ENCODE measurements at places on chromosomes 6 and 20.
A peak's percentile ranks its signal among the peaks of the same experiment; 100 is the strongest.

- DNase-seq, result no peak
Measured at GRCh38 chr6:168606722-168607121, 165.7 kb downstream of the SMOC2 start.

- DNase-seq, result no peak
Measured at GRCh38 chr6:146859795-146860495, 261.2 kb downstream of the ADGB start.

- no peak for DNase-seq
Measured at GRCh38 chr6:132236744-132237143, 164.5 kb downstream of the MOXD1 start.

- DNase-seq, result peak; percentile 3
Measured at GRCh38 chr6:151098166-151098565, 141.6 kb upstream of the AKAP12 start.

DNA sequence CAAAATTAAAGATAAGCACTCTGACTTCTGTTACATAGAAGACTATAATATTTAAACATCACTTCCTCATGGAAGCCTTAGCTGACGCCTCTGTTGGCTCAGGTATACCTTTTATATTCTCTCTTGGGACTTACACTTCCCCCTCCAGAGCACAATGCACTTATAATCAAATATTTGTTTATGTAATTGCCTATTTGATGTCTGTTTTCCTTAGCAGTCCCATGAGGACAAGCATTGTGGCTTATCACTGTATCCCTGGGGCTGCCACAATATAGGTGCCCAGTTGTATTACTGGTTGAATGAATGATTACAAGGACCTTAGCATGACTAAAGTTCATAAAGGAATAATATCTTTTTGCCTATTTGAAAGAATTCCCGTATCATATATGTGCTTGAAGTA lies 186.7 kb upstream of the VGLL2 start:
- no peak for DNase-seq

DNA sequence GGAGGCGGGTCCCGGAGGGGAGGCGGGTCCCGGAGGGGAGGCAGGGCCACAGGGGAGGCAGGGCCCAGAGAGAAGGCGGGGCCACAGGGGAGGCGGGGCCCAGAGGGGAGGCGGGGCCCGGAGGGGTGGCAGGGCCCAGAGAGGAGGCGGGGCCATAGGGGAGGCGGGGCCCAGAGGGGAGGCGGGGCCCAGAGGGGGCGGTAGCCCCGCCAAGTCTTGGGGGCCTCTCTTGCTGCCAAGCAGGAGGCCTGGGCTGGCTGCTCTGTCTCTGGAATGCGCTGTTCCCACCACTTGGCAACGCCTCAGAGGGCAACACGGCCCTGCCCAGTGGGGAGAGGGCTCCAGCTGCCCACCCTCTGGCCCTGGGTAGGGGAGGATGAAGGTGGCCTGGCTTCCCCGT lies 80.5 kb downstream of the YTHDF1 start:
- DNase-seq, result peak; percentile 16

DNA sequence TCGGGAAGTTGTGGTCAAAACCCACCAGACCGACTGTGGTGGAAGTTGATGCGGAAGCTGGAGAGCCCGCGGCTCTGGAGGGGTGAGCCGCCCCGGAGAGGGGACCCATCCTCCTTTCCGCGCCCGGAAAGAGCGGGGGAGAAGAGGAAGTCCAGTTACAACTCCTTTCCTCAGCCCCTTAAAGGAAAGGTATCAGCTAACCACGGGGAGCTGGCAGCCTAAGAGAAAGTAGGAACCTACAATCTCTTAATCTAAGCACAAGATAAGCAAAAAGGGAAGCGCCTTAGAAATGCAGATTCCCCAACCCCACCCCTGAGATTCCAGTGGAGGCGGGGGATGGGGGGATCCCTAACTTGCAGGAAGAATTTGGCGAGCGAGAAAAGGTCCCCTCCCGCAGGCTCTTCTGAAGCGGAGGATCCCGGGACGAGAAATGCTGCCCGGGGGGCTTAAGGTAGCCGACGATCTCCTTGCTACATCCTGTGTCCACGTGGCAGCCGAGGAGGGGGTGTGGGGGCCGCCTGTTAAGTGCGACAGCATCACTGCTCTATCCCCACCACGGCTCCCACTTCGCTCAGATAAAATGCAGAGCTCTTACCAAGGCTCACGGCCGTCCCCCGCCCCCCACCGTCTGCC lies 87.5 kb downstream of the ZFP64 start:
- peak; percentile 2 for DNase-seq

DNA sequence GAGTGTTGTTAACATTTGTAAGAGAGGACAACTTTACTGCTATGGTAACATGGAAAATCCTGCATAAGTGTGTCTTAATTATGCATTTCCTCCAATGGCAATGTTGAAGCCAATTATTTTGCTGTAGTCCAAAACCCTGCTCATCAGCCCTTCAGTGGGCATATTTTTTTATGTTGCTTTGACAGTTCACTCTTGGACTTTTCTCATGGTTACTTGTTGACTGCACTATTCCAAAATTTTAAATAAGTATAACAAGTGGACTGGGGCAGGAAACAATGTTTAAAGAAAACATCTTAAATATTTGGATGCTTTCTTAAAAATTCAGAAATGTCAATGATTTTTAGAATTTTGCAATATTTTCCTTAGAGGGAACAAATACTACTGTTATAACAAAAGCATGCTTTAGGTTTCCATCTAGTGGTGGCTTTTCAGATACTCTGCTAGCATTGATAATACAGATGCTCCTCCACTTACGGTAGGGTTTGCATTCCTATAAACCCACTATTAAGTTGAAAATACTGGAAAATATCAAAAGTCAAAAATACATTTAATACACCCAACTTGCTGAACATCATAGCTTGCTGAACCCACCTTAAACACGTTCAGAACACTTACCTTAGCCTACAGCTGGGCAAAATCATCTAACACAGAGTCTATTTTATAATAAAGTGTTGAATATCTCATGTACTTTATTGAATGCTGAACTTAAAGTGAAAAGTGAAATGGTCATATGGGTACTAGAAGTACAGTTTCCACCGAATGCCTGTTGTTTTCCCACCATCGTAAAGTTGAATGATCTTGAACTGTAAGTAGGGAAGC lies 86.4 kb downstream of the ADGRG6 start:
- DNase-seq, result no peak

DNA sequence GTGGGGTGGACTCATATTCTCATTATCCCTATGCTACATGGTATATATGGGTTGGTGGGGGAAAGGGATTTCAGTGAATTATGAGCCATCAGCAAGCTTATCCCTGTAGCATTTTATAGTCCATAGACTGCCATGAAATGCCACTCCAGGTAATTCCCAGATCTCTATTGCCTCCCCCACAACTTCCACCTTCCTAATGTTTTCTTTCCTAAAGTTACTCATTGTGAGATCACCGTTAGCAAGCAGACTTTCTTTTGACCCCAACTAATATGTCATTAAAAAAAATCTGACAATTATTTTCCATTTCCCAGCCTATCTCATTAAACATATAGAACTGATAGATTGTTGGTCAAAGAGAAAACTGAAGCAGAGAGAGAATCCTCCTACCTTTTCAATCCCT lies 40.7 kb upstream of the TBX18 start:
- DNase-seq, result no peak

DNA sequence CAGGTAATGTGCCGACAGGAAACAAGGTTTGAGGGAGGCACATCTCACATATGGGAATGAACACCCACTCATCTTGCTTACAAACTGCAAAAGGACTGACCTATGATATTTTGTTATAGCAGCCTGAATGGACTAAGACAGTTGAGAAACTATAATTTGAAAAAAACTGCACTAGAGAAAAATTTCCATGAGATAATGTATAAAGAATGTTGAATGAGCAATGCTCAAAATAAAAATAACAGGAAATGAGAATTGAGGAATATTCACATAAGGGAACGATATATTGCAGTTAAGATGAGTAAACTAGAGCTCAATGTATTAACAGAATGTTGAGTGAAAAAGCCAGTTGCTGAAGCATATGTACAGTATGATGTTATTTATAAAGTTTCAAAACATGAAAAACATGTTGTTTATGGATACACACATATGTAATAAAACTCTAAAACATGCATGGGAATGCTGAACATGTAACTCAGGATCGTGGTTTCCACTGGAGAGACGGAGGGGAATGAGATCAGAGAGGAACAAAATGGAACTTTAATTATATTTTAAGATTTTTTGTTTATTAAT lies 6.3 kb upstream of the TBC1D22B start:
- no peak for DNase-seq

- DNase-seq, result no peak
Measured at GRCh38 chr6:136486357-136486756, 63.9 kb downstream of the MAP7 start.

GRCh38 chr6:1858196-1858595 lies 248.5 kb downstream of the FOXC1 start:
- no peak for DNase-seq

GRCh38 chr20:15191082-15191723 lies 853.8 kb upstream of the FLRT3 start:
- DNase-seq, result no peak

DNA sequence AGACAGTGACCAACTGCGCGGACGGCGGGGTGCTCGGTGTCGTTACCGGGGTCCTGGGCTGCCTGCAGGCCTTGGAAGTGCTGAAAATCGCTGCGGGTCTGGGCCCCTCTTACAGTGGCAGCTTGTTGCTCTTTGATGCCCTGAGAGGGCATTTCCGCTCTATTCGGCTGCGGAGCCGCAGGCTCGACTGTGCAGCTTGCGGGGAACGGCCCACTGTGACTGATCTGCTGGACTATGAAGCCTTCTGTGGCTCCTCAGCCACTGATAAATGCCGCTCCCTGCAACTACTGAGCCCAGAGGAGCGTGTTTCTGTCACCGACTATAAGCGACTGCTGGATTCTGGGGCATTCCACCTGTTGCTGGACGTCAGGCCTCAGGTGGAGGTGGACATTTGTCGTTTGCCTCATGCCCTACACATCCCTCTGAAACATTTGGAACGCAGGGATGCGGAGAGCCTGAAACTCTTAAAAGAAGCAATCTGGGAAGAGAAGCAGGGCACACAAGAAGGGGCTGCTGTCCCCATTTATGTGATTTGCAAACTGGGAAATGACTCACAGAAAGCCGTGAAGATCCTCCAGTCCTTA lies 1.0 kb downstream of the MOCS3 start:
- DNase-seq, result no peak

GRCh38 chr20:40753472-40753871 lies 64.4 kb upstream of the MAFB start:
- no peak for DNase-seq

- no peak for DNase-seq
Measured at GRCh38 chr6:104599821-104600638, 259.7 kb downstream of the HACE1 start.

DNA sequence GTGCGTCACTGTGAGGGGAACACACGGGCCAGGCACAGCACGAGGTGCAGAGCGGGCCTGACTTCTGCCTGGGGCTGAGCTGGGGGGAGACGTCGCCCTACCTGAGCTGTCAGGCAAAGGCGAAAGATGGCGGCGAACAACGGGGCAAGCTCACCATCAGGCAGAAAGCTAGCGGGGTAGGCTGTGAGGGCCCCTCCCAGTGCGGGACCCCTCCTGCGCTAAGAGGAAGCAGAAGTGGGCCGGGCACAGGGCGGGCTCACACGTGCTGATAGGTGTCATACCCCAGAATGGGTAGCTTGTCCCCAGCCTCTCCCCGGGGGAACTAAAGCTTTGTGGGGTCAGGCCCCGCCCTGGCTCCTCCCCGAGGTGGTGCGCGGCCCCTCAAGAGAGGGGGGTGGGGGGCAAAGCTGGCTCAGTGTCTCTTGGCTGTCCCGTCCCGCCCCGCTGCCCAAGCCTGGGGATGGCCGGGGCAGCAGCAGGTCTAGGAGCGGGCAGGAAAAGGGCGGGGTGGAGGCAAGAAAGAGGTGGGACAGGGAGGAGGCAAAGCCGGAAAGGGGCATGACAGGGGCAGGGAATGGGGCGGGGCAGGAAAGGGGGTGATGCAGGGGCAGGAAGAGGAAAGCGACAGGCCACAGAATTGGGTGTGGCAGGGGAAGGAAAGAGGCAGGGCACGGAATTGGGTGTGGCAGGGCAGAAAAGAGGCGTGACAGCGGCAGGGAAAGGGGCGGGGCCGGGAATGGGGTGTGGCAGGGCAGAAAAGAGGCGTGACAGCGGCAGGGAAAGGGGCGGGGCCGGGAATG lies 14.7 kb downstream of the UCKL1 start:
- DNase-seq, result peak; percentile 67

DNA sequence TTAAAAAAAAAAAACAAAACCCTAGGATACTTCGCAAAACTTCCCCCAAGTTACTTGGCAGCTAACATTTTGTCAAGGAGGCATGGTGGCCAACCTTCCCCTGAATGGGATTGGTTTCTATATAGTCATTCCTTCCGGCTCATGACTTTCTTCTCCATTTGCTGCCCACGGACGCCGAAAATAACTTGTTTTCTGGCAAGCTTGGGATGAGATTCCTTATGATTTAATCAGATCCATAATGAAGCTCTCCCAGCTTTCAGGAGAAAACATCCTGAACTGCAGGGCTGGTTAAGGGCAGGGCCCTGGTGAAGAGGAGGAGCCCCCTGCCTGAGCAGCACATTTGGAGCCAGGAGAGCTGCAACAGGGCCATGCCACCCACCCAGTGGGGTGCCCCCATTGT lies 49.9 kb downstream of the PPP1R16B start:
- no peak for DNase-seq

- no peak for DNase-seq
Measured at GRCh38 chr20:64113444-64113775, 6.0 kb upstream of the NPBWR2 start.

GRCh38 chr20:1863296-1863695 lies 31.9 kb upstream of the SIRPA start:
- DNase-seq, result no peak

DNA sequence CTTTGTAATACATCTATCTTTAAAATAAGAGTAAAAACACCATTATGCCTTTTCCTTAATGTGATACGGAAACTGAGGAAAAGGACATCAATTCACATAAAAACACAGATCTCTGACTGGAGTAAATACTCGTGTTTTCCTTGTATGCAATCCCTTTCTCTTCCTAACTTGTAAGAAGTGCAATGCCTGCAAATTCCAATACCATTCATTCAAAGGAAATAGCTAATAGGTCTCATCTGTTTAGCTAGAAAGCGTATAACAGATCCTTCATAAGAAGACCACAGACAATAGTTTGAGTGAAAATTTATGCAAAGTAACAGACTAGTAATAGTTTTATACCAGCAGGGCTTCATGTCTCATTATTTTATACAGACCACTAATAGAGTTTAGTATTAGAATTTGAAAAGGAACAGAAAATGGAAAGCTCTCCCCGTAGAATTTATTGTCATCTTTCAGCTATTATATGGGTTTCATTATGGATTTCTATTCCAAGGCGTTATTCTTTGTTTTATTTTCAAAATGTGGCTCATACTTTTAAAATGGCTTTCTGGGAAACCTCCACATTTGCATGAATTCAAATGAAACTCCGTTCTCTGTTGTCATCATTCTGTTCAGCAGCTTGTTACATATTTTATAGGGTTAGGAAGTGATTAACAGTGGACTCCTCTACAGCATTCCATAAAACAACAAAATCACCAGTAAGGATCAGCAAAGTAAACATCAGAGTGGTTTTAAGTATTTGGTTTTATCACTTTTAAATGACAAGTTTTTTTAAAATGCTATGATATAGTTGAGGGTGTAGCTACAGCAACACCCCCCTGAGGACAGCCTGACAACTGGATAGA lies 186.7 kb downstream of the BTBD9 start:
- DNase-seq, result no peak
